ENCODE measurements at places on chromosomes 7 and 10.

DNA sequence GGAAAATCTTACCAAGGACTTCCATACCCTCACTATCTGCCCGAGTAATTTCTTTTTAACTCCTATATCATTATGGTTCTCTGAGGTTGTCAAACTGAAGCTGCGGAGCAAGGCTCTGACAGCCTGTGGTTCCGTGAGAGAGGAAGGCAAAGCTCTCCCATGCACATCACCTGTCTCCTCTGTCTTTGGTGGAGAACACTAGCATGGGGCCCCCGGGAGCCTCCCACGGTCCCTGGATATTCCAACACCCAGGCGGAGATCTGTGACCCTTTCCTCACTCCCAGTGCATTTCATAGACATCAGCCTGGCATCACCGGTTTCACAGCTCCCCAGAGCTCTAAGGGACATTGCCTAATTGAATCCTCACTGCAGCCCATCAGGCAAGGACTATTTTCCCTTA lies 10.4 kb downstream of the RBP4 start:
- no peak for DNase-seq

DNA sequence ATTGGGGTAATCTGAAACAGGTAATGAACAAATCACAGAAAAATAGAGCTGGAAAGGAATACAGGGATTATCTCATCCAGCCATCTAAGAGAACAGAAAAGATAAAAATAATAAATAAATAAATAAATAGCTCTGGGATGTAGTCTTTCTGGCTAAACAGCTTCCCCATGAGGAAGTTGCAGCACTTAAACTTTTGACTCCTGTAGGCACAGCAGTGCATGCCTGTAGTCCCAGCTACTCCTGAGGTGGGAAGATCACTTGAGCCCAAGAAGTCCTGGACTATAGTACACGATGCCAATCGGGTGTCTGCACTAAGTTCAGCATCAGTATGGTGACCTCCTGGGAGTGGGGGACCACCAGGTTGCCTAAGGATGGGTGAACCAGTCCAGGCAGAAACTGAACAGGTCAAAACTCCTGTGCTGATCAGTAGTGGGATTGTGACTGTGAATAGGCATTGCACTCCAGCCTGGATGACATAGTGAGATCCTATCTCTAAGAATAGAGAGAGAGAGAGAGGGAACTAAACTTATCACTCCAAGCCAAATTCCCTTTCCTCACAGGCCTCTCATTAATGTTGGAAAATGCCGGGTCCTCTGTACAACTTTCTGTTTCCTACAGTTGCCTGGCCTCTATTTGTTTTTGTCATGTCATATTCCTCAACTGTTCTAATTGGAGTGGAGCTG lies 61.7 kb upstream of the CDK13 start:
- DNase-seq = no peak

DNA sequence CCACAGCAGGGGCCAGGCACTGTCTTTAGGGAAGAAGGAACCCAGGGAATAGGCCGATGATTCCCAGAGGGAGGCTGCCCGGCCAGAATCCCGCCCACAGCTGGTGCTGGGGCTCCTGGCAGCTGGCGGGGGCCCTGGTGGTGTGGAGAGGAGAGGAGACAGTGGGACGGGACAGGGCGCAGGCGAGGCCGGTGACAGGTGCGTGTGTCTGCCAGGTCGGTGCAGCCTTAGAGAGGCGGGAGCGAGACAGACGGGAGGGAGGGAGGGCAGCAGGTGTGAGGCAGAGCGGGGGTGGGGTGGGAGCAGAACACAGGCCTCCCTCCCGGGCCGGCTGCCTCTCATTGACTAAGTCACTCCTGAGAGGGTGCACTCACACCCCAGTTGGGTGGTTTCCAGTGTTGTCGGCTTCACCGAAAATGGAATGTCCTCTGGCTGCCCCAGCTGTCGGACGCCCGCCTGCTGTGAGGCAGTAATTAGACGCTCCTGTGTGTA lies 55.2 kb downstream of the ELFN1 start:
- DNase-seq = peak; percentile 29

DNA sequence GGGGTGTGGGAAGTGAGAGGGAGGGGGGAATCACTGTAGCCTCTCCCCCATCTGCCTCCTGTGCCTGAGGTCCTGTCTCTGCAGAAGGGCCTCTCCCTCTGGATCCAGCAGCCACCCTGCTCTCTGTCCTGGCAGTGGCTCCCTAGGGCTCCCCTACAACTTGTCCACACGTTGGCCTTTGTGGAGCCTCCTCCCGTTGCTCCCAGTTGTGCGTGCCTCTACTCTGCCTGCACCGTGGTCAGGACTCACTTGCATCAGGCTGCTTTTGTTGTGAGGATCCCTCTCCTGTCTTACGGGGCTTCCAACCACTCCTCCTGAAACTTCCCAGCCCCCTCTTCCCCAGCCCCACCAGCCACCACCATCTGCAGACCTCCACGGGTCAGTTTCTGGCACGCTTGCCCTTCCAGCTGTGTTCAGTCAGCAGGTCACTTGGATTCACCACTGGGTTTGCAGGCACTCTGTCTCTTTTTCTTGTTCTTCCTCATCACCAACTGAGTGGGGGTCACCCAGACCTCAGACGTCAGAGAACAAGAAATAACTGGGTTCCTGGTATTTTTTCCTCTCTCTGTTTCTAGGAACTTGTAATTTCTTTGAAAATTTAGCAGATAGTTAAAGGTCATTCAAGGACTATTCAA lies 62.3 kb downstream of the RAMP3 start:
- no peak for DNase-seq

DNA sequence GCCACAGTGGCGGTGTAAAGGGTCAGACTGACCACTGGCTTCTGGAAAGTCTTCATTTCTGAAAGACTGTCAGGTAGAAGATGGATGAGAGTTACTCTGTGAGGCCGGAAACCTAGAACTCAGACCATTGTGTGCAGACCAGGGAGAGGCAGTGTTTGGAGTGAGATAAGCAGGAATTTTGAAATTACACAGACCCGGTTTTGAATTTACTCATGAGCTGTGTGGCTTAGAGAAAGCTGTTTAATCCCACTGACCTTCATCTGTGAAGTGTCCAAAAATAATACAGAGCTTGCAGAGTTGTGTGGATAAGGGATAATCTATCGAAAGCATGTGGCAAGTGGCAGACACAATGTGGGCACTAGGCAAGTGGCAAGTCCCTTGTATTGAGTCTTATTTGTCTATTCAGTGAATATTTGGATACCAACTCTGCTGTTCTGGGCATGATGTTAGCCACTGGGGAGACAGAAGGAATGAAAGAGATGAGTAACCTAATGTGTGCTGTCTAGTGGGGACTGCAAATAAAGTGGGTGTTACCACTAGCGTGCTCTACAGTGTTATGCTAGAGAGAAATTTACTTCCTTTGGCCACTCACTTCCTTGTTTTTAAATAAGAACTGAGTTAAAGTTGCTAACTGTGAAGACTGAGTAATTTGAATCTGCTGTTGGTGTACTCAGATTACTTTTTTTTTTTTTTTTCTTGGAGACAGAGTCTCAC lies 69.4 kb downstream of the KIAA1217 start:
- no peak for DNase-seq

GRCh38 chr10:79123547-79123963 lies 54.8 kb downstream of the ZMIZ1 start:
- DNase-seq = no peak

GRCh38 chr7:74371381-74372341 lies 82.0 kb upstream of the GTF2IRD1 start:
- no peak for DNase-seq

DNA sequence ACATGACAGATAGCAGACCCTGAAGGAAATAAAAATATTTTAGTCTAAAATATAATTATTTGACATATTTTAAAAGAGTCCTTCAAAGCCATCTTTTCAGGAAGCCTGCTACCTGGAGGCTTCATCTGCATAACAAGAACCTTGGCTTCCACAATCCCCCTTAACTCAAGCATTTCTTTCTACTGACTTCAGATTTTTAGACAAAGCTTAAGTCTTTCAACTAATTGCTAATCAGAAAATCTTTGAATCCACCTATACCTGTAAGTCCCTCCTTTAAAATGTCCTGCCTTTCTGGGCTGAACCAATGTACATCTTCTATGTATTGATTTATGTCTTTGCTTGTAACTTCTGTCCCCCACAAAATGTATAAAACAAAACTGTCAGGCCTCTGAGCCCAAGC lies 23.5 kb upstream of the PRF1 start:
- DNase-seq = no peak

Data from pancreas (tissue), 10 donors.